NCI-H774 (cell line): ENCODE measurements at places on chromosomes 4 and X.

GRCh38 chr4:102324730-102325129, 20.6 kb downstream of the SLC39A8 start:
- DNase-seq = no peak

- no peak for DNase-seq
These were observed 229.6 kb downstream of the OPHN1 start for GRCh38 chrX:68203646-68204045.

- DNase-seq = no peak
These were observed 39.6 kb downstream of the ZNF827 start for GRCh38 chr4:145898926-145899531.

DNA sequence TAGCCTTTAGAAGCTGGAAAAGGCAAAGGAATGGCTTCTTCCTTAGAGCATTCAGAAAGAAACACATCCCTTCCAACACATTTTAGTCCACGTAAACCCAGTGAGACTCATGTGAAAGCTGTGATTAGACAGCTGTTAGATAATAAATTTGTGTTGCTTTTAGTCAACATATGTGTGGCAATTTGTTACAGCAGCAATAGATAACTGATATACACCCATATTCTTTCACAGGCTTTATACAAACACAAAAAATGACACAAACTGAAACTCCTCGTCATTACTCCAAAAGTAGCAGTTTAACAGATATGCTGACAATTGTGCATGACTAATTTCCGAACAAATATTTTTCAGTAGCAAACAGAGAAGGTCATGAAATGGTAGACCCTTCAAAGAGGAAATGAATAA, 65.3 kb downstream of the ANTXR2 start:
- no peak for DNase-seq

DNA sequence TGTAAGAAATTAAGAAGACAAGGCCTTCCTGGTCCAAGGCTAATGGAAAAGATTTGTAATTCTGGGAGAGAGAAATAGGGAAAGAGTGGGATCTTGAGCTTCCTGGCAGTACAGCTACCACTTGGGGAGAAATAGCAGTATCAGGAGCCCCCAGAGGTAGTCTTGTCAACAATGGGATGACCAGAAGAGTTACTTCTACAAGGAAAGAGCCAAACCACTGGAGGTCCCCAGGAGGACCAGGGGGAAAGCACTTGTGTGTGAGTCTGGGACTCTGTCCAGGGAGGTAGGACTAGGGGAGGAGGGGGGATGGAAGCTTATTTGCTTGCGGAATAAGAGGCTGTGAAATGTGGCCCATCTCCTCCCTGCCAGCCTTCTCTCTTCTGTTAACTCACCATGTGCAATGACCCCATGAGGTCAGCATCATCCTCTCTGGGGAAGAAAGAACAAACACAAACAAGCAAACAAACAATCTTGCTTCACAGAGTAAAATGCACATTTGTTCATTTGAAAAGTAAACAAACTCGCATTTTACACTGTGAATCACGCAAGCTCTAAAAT, 160.1 kb downstream of the STK32B start:
- DNase-seq = no peak

DNA sequence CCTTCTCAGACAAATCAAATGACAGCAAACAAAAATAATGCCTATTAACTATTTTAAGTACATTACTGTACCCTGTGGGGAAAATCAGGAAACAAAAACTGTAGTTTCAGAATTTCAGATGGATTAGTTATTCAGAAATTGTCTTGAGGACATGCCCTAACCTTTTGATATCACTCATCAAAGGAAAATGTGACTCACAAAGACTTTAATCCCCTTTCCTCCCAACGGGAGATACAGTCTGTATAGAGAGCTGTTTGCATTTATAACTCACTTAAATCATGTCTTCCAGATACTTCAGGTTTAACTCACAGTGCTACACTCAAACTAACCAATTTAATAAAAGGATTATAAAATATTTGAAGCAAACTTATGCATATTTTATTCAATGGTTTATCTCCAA, 304.0 kb downstream of the MAPK10 start:
- no peak for DNase-seq

DNA sequence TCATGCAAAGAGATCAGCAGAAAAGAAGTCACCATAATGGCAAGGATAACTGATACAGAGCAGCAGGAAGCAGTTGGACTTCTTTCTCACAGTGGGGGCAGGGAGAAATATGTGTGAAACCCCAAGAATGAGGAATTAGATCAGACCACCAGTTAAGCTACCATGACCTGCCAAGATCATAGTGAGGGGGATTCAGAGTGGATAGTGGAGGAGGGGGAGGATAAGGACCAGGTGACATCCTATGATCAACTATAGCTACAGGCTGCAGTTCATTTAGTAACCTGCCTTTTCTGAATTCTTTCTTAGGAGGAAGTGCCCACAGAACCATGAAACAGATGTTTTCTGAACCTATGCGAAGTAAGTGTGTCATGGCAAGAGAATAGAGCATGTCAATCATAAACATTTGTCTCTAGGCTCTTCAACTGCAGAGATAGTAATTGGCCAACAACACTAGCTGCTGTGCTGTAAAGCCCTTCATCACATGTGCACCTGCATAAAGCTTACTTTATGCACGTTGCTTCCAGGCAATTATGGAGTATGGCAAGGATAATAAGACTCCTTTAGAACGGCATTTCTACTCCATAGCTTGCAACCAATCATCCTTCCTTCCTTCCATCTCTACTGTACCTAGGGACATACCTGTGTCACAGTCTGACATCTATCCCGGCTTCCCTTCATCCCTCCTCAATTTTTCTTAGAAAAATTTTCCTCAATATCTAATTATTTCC, 329.7 kb downstream of the EPHA5 start:
- DNase-seq = no peak
